ENCODE measurements at places on chromosomes 2 and 18.

- DNase-seq, result no peak
Measured at GRCh38 chr2:104405623-104406022, 448.3 kb upstream of the POU3F3 start.

DNA sequence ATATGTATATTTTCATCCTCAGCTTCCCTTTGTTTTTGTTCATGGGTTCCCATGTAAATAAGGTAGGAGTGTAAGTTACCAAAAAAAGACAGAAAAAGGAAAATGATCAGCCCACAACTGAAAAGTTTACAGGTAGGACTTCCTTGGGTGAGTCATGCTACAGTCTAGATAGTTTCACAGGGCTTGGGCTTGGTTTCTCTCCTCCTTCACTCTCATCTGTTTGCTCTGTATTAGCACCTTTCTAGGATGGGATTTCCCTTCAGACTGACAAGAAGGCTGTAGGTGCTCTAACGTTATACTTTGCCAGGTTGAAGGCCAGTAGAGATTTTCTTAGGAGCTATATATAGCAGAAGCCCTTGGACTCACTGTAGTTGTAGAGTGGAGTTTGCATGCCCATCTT lies 57.9 kb downstream of the FAM171B start:
- DNase-seq, result no peak

DNA sequence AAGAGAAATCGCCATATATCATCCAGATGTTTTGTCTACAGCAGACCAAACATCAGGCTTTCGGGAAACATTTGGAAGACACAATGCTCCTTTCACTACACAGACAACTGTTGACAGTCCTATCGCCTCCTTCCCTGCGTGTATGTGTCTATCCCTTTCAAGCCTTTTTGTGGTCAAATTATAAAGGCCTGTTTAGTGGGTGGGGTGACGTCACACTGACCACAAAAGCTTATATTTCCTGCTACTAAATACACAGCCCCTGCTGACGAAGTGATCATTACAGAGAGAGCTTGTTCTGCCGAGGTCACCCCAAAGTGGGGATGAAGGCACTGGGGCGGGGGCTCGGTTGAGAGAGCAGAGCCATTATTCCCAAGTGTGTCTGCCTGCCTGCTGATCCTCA lies 302.7 kb upstream of the TNP1 start:
- DNase-seq, result no peak

- no peak for DNase-seq
Measured at GRCh38 chr18:28792404-28793086, 615.6 kb upstream of the CDH2 start.

DNA sequence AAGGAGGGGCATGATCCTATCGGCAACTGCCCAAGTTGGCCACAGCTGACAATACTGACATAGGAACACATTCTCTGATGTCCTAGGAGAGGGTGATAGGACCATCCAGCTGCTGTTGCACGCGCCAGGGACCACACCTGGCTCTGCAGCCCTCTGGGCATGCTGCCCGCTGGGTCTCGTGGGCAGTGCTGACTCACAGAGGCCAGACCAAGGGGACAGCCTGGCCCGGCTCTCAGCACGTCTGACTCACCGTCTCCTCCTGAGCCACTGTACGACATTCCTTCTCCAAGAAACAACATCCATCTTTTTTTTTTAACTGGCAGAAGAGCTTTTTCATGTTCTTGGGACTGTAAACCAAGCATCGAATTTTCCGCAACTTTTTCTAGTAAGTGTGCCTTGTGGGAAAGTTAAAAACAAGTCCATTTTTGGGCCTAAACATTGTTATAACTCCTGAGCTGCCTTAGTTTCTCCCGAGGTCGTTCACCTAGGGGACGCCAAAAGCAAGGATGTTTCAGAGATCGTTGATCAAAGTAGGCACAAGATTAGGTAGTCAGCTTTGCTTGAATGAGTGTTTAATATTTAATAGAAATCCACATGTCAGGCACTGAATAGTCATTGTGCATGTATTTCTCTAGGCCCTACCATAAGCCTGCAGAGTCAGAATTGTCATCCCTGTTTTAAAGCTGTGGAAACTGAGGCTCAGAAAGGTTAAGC lies 100.3 kb downstream of the TTC32 start:
- no peak for DNase-seq

DNA sequence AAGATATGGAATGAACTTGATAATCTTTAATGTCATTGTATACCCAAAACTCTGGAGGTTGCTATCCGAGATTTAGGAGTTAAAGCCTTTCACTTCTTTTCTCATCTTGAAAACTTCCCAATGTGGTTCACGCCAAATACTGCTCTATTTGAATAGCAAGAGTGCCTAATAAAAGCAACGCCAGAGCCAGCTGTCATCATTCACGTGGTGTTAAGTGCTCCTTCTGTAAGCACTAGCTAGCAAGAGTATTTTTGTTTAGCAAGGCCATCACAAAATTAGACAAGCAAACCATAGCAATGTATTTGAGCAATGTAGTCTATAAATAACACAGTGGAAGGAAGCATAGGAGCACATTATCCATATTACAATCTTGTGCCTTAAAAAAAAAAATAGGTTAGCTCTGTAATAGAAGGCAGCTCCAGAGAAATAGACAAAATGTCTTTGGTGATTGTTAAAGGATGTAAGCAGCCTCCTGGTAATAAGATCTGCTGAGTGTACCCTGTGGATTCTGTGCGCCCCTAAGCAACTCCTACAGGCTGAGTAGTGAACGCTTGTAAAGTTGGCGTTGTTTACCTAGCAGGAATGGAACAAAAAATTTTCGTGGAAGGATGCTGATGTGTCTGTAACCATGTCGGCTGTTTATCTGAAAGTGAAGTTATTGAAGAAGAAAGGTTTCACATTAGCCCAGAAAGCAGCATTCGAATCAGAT lies 518.0 kb downstream of the CNTNAP5 start:
- no peak for DNase-seq

DNA sequence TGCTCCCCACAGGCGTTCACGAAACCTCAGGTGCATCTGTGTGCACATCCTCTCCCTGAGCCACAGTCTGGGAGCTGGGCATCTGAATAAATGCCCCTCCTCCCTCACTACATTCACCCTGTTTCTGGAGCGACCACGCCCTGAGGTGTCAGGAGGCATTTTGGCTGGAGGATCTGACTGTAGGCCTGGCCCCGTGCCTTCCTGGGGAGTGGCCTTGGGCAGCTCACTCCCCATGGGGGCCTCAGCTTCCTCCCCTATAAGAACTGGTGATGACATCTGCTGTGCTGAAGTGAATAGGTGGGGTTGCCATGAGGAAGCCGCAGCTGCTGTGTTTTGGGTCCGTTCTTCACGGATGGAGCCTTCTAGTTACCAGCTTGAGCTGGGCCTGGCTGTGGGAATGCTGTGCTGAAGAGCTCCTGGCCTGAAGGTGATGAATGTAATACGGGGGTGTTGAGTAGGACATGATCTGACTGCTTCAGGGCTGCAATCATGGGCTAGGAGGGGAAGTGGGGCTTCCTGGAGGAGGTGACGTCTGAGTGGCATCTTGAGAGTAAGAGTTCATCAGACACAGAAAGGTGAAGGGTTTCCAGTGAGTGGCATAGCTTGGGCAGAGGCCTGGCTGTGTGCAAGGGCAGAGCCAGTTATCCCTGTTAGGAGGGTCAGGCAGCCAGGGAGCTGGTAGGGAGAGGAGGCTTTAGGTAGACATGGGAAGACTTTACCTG lies 58.2 kb downstream of the GLI2 start:
- DNase-seq, result no peak

DNA sequence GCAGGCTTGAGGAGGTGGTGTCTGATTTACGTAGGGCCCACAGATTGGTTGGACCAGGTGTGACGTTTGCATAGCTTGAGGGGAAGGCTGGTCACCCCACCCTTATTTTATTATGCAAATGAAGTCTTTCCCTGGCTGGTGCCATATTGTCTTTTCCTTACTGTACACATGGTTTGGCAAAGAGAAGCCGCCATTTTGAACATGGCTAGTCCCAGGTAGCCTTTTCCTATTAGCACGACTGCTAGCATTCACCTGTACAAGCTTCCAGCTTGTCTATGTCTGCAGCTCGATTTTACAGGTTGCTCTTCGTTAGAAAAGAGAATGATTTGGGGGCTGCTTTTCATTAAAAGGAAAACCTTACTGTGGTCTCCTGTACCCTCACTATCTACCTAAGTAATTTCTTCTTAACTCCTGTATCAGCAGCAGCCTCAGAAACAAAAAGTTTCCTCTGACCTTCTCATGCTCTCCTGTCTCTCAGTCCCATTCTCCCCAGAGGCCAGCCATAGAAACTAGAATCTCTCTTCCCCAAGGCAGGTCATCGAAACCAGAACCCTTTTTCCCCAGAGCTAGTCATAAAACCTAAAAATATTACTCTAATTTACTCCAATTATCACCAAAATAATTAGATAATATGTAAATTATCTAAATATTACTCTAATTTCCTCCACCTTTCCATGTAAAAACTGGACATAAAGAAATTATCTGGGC lies 151.8 kb downstream of the B3GNT2 start:
- DNase-seq, result peak; percentile 31

- peak; percentile 24 for DNase-seq
Measured at GRCh38 chr2:29309090-29310029, 194.1 kb downstream of the CLIP4 start.

DNA sequence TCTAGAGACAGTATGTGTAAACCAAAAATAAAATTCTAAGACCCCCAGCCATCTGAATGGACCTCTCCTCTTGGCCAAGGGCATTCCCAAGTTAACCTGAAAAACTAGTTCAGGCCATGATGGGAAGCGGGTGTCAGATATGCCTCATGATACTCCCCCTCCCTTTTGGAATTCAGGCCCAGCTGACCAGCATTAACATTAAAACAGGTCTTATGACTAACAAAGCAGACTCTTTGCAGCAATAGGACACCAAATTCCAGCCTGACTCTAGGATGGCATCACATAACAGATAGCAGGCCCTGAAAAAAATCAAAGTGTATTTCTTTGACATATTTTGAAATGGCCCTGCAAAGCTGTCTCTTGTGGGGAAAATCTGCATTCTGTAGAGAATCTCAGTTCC lies 73.3 kb upstream of the L3MBTL4 start:
- no peak for DNase-seq

DNA sequence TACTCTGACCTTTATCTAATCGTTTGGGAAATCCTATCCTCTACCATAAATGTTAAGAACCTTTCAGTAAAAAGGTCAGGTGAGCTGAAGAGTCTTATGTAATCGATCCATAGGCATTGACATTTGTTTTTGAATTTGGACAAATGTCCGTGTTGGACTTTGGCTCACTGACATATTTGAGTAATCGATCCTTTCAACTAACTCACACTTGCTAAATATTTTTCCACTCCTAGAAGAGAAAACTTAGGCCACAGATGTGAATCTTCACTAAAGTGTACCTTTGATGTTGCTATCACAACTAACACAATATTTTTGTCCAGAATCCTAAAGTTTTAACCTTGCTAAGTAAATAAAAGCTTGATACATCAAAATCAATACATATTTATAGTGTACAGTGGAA lies 89.5 kb downstream of the CCDC102B start:
- DNase-seq, result no peak

- DNase-seq, result no peak
Measured at GRCh38 chr2:6865346-6866274, at the start of gene CMPK2. Gene CMPK2, minus strand, starts transcription at chr2:6865907. Its CDS starts 211 bp downstream, at chr2:6865696.

DNA sequence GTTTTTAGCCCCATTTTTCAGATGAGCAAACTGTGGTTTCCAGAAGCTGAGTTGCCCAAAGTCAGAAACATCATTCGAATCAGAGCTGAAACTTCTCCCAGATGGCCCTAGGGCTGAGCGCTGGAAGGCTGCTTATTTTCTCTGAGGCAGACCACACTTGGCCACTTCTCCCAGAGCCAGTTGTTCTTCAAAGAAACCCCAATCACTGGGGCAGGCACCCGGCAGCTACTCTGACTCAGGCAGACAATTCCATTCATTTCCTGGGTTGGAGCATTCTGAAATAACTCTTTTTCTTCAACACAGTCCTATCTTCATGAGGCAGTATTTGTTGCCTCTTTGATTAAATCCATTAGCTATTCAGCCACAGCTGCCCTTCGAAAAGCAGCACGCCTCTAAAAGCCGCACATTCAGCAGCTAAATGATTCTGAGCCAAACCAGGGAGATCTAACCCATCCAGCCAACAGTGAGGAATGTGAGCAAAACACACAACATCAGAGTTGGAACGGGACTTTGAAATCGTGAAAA lies 40.9 kb downstream of the LRATD1 start:
- no peak for DNase-seq

GRCh38 chr18:33781429-33781828 lies 203.4 kb downstream of the ASXL3 start:
- no peak for DNase-seq

DNA sequence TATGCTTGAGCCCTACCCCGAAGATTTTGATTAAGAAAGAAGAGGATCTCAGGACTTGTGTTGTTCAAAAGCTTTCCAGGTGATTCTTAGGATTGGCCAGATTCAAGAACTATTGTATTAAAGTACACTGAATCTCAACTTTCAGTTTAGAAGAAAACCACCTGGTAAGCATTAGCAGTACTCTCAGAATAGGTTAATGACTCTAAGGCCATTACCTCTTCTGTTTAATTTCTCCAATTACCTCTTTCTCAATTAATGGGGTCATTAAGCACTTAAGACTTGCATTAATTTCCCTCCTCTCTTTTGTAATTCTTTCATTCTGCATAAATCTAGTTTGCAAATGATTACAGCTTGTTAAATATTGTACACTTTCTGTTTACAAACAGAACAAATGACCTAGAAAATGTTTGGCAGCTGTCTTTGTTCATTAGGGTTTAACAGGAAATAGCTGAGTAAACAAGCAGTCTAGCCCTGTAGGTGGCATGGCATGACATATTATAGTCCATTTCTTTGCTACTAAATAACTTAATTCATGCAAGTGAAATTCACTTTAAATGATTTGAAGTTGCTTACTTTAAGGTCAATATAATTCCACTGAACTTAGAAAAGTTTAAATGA lies 20.4 kb upstream of the TDRD15 start:
- DNase-seq, result no peak

DNA sequence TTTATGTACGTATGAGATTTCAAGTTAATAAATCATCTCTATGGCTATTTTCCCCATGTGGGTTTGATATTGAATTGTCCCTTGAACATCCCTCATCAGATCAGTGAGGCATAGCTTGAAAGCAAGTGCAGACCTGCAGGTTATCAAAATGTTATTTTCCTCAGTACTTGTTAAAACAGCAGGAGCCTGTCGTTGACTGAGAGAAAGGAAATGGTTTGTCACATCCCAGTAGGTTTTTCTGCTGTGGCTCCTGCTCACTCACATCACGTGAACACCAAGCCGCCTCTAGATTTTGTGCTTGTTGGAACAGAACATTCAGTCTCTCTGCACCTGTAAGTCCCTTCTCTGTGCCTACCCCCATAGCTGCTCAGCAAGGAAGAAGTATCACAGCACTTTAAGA lies 340.3 kb downstream of the CELF4 start:
- no peak for DNase-seq

- no peak for DNase-seq
Measured at GRCh38 chr2:223591596-223591995, 10.6 kb downstream of the SCG2 start.

DNA sequence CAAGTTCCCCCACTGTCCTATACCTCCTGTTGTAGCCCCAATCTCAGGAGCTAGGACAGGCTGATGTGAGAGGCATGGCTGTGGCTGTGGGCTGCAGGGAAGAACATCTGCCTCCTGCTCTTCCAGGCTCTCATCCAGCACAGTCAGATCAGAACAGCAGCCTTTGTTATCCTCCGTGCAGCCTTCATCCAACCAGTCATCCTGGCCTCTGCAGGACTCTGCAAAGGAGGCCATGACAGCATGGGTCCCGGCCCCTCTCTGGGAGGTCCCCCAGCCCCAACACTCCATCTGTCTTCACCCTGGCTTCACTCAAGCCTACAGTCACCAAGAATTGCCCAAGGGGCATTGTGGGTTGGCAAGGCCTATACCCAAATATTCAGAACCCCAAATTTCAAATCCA lies 223.2 kb upstream of the COPS8 start:
- DNase-seq, result no peak

All from GM12864 (cell line).